ENCODE measurements at places on chromosomes 3 and 15.

- no peak for DNase-seq
These were observed 73.0 kb downstream of the FOXP1 start for GRCh38 chr3:71510510-71510909.

- no peak for DNase-seq
These were observed 175.0 kb downstream of the CFAP20DC start for GRCh38 chr3:58874795-58875194.

DNA sequence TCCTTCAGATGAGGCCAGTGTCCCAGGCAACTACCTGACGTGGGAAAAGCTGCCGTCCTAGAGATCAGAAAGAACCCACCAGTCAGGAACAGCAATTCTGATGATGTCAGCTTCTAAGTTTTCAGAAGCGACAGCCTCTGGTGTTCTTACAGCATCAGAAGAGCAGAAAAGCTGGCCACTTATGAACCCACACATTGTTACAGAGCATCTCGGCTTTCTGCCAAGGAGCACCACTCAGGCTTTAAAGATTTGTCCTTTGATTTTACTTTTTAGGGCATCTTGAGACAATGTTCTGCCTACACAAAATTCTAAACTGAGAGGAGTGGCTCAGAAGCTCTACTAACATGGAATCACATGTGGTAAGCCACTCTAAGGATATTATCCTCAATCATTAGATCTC lies 49.7 kb upstream of the BOC start:
- DNase-seq = no peak

DNA sequence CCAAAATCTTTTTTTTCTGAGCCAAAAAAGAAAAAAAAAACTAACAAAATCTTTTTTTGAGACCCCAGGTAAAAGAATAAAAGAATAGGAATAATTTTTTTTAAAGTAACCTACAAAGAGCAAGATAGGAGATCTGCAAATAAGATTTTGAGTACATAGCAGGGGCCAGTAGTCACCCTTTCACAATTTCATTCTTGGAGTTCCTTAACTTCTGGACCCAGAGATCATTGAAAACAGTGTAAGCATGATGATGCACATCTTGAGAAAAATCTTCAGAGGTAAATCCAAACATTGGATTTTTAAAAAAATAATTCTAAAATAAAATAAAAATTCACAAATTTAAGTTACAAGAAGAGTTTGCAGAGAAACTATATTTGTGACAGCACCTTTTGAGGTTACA lies 18.8 kb downstream of the TFRC start:
- no peak for DNase-seq

DNA sequence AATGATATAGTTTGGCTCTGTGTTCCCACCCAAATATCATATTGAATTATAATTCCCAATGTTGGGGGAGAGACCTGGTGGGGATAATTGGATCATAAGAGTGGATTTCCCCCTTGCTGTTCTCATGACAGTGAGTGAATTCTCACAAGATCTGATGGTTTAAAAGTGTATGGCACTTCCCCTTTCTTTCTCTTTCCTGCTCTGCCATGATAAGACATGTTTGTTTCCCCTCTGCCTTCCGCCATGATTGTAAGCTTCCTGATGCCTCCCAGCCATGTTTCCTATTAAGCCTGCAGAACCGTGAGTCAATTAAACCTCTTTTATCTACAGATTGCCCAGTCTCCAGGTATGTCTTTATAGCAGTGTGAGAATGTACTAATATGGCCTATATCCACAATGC lies 126.7 kb upstream of the GMNC start:
- DNase-seq = no peak

GRCh38 chr3:131831608-131832007 lies 203.2 kb downstream of the CPNE4 start:
- no peak for DNase-seq

GRCh38 chr15:80309769-80310384 lies 57.9 kb upstream of the CTXND1 start:
- DNase-seq = no peak

GRCh38 chr3:127959873-127960272 lies 44.8 kb downstream of the KBTBD12 start:
- DNase-seq = no peak

GRCh38 chr3:179949869-179950268 lies 86.9 kb downstream of the PEX5L start:
- no peak for DNase-seq

DNA sequence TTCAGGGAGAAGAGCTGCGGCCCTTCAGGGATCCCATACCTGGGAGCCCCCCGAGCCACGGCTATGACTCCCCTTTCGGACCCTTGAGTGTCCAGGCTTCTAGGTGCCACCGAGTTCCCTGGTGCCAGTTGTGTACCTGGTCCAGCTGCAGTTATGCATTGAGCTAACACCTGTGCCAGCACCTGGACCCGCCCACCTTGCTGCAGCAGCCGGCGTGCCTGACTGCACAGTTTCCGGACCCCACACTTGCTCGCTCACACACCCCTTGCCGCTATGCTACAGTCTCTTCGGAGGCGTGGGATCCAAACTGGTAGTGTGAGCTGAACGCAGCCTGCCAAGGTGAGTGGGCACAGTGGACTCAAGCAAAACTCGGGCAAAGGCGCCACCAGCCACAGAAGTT lies 284.5 kb upstream of the ROBO1 start:
- no peak for DNase-seq

DNA sequence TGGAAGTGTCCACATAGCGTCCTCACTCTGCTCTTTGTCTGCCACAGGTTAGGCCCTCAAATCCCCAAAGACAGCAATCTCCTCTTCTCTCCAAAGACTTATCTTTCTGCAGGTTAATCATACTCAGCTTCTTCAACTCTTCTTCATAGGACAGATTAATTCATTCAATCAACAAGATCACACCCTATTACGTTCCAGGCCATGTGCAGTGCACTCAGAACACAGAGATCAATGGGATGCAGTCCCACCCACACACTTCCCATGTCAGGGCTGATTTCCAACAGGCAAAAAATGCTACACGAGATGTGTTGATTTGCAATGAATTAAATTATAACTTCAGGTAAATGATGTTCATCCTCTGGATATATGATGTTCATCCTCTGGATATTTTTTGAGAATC lies 33.5 kb upstream of the ZNF639 start:
- no peak for DNase-seq

DNA sequence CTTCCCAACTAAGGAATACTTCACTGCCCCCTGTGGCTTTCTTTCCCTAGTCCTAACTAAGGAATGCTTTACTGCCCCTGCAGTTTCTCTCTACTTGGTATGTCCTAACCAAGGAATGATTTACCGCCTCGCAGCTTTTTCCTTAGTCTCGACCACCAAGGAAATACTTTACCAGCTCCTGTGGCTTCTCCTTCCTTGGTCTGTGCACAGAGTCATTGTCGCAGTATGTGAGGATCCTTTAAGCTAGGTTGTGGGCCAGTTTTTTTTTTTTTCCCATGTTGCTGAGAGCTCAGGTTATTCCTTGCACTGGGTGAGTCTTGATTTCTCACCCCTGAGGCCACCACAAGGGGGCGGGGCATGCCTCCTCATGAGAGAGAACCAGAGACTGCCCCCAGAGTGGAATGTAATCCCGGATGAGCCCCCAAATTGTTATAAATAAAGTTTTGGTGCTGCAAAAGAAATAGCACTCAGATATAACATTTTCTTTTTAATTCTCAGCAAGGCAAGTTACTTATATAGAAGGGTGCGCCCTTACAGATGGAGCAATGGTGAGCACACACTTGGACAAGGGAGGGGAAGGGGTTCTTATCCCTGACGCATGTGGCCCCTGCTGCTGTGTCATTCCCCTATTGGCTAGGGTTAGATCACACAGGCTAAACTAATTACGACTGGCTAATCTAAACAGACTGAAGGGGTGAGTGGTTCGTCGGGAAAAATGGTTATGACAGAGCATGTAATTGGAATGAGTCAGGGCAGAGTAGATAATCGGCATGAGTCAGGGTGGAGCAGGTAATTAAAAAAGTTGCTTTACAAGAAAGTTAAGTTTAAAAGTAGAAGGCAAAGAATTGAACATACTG lies 27.0 kb downstream of the NDUFB4 start:
- DNase-seq = no peak

- DNase-seq = no peak
These were observed 179.8 kb upstream of the SLC2A2 start for GRCh38 chr3:171206283-171206682.

- no peak for DNase-seq
These were observed 69.1 kb downstream of the FGF7 start for GRCh38 chr15:49492151-49492550.

DNA sequence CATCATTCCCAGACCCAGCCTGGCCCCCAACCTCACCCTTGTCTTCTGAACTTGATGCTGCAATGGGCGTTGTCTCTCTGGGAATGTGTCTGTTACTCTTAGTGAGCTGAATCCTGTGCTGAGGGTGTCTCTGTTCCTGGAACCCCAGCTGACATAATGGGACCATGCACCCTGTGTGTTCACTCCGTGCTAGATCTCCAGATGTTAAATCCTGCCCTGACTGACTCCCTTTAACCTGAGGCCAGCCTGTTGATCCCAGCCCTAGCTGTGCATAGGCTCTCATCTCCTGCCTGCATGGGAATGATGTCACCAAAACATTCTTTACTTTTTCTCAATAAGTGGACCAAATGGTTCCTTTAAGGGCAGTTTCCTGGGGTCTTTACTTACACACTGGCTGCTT lies 48.0 kb upstream of the UMPS start:
- no peak for DNase-seq

DNA sequence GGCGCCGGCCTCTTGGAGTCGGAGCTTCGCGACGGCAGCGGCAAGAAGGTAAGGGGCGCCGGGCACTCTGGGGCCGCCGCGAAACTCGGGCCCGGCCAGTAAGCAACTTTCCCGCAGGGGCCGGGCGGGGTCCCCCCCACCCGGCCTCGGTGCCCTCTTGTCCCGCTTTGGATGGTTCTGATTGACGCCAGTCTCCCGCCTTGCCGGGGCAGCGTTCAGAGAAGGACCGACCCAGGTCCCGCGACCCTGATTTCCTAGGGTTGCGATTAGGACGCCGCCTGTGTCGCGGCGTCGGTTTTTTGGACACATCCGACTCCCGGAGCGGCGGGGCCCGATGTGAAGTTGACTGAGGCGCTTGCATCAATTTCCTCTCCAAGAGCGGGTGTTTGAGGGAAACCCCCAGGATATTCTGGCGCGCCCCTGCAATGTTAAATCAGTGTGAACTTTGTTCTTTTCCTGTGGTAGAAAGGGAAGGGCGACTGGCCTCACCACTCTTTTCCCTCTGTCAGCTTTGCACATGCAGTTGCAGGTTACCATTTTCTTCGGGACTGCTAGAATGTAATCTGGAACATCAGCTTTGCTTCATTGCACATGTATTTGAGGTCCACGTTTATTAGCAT lies 755 bp downstream of the PDE8A start:
- peak; percentile 28 for DNase-seq

DNA sequence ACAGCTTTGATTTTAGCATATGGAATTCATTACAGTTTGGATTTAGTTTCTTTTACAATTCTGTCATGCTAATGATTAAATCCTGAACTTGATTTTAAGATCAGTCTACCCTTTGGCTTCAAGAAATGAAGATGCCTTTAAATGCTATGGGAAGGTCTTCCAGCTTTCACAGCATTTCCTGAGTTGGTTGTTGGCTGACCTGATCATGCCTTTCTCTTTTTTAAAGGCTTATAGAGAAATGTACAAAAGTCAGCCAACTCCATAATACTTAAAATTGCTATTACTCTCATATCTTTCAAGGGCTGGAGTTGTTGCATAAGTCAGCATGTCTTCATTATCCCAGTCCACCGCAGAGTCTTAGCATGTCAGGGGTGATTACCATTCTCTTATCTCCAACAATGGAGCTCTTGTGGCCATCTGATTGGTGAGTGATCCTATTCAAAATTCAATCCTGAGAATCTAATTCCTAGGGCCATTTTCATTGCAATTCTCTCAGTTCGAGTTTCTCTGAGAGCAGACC lies 123.8 kb downstream of the GMNC start:
- no peak for DNase-seq

DNA sequence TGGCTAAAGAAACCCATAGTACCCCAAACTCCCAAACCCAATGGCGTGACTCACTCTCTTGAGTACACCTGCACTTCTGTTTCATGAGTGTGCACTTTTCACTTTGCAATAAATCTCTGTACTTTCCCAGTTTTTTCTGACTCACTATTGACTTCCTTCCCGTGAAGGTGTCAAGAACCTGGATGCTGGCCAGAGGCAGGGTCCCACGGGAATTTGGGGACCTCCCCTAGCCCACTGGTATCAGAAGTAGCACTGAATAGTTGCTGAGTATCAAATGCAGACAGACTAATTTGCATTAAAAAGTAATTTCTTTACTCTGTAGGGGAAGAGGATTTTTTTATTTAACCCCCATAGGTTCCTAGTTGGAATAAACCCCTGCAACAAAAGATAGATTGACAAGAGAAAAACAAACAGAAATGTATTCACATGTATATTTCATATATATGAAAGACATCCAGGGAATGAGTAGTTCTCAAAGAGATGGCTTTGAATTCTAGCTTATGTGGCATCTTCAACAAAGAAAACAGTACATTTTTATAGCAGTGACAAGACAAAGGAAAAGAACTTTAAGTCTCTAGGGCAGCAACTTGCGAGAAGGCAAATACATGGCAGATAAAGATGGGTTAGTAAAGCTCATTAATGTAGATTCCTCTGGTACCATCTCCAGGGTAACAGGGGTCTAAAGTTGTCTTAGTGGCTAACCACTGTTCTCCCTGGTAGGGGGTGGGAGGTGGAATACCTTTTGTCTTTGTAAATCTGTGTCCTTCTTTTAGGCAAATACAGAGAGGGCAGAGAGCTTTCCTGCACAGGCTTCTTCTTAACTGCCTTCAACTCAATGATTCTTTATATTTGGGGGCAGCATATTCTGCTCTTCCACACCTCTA lies 385.5 kb upstream of the PDZRN3 start:
- DNase-seq = no peak

- no peak for DNase-seq
These were observed 27.5 kb downstream of the CCDC12 start for GRCh38 chr3:46948830-46949671.

- DNase-seq = no peak
These were observed 18.2 kb upstream of the UBP1 start for GRCh38 chr3:33458446-33458845.

DNA sequence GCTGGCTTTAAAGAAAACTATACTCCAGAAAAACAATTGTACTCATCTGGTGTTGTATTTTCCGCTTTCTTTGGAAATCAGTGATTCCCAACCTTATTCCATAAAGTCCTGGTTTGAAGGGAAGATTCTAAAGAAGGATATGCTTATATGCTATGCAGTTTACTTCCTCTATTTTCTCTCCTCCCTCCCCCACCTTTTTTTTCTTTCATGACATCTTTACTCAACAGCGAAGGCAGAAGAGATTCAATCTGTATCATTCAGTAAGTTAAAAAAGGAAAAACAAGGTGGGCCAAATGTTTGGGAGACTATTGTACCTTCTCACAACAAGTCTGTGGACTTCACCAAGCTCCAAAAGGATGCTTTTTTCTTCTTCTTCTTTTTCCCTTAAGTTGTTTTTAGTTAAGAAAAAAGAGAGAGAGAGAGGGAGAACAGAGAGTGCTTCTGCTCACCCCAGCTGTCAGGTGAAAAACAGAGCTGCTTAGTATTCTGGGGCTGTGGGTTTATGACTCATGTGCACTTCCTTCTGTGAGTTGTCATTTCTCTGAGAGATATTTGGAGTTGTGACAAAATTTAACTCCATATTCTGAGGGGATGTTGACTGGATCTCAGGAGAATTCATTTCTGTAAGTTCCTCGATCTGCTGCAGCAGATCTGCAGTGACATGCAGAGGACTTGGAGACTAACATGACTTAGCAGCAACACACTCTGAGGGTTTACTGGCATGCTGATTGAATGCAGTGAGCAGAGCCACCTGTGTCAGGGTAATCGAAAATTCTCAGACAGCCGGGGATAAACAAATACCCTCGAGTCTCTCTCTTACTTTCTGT lies 70.7 kb downstream of the SSR3 start:
- DNase-seq = peak; percentile 8
